ENCODE measurements at places on chromosomes 16 and 17.
A peak's percentile ranks its signal among the peaks of the same experiment; 100 is the strongest.

DNA sequence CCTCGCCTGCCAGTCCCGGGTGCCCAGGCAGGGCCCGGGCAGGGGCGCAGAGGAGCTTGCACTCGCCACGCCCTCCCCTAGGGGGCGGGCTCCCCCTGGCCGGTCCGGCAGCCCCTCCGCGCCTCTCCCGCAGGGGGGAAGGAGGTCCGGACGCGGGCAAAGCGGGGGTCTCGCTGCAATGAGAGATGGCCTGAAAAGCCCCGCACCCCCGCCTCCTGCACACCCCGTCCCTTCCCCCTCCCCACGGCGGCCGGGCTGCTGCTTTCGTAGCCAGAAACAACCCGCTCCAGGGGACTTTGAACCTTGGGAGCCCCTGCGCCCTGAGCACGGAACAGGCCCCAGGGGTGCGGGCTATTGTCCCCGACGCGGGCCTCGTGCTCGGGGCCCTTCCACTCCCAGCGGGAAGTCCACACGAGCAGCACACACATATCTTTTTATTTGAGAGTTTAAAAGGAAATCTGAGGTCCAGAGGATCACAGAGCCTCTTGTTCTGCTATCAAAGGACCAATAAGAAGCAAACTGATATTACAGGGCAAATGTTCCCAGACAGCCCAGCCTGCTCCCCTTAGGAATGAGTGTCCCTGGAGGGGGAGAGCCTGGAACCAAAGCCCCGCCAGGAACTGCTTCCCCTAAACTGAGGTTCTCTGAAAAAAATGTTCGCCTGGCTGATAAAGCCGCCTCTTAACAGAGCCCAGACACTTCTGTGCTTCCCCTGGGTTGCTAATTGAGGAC lies 5.8 kb upstream of the CBX4 start:
- DNase-seq, result peak; percentile 92

DNA sequence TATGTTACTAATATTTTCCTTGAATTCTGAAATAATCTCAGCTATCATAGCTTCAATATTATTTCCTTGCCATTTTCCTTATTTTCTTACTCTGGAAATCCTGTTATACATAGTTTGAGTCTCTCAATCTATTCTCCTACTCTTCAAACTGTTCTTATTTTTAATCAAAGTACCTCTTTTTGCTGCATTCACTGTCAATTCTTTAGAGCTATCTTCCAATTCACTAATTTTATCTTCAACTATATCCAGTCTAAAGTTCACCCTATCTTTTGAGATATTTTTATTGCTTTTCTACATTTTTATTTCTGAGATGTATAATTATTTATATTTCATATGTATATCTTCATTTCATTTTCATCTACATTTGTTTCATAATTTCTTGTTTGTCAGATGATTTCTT lies 7.3 kb upstream of the XYLT2 start:
- DNase-seq, result no peak

DNA sequence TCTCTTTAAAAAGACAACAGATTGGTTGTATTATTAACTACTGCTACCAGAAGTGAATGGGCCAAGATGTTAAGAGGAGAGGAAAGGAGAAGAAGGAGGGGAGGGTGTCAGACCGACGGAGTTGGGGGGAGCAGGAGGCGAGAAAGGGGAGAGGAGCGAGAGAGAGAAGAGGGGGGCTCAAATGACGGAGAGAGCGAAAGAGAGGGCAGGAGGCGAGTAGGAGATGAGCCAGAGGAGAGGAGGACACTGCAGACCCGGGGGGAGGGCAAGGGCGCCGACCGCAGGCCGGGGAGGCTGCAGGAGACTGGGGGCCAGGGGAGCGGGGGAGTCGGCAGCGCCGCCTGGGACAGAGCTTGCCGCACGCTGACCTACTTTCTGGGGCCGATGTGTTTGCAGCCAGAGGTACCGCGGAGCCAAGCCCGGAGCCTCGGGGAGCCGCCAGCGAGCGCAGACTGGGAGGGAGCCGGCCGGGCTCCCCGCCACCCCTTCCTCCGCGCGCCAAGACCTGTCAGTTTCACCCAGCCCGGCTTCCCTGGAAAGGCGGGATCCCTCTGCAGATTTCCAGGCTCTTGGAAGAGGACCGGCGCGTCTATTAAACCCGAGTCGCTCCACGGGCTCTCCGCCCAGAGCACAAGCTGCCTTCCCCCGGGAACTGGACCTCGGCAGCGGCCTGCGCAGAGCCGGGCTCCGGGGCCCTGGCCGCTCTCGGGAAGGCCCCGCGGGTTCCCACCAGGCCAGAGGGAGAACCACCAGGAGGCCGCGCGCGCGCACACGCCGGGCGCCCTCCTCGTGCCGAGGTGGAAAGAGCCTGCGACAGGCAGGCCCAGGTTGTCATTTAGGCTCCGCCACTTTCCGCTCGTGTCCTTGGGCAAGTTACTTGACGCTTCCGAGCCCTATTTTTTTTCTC lies 74.6 kb downstream of the CMC2 start:
- peak; percentile 78 for DNase-seq

DNA sequence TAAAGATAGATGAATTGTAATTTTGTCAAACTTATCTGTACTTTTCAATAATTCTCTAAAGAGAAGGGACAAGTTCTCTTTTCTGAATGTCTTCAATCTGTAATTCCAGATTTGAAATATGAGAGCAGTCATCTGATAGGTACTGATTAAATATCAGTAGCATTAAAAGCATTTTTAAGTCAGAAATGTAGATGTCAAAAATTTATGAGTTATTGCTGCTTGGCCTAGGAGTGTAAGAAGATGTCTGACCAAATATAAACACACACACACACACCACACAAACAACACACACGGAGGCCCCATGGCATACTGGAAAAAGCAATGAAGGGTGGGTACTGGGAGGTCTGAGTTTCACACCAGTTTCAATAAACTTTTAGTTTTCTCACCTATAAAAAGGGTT lies 2.4 kb upstream of the TOB1 start:
- DNase-seq, result no peak

DNA sequence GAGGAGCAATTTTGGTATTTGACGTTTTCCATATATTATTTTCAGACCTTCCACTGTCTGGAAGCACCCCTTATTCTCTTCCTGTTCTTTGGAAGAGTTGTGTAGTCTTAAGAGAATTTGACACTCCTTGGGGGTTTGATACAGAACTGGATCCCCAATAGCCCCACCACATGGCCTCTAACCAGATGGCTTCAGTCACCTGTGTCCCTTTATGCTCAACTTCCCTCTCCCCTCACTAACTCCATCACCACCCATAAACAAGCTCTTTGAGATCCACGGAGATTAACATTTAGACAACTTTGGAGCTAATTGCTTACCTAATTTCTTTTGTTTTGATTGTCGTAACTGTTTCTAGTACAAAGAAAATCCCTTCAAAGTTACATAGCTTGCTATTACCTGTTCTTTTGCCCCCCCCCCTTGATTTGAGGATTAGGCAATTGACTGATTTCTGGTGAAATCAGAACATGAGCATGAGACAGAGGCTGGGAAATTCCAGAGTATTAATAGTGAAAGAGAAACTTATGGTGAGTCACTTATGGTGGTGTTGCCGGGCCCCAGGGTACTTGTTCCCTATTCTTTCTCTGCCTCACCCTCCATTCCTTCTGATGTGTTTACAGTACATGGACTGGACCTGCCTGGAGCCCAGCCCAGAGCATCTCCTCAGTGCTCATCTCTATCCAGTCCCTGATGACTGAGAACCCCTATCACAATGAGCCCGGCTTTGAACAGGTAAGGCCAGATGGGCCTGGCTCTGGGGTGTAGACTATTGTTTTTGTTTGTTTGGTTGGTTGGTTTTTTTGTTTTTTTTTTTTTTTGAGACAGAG lies 7.5 kb downstream of the UBE2Z start:
- no peak for DNase-seq

GRCh38 chr16:57700781-57701551 lies 6.4 kb downstream of the DRC7 start:
- DNase-seq, result peak; percentile 36

DNA sequence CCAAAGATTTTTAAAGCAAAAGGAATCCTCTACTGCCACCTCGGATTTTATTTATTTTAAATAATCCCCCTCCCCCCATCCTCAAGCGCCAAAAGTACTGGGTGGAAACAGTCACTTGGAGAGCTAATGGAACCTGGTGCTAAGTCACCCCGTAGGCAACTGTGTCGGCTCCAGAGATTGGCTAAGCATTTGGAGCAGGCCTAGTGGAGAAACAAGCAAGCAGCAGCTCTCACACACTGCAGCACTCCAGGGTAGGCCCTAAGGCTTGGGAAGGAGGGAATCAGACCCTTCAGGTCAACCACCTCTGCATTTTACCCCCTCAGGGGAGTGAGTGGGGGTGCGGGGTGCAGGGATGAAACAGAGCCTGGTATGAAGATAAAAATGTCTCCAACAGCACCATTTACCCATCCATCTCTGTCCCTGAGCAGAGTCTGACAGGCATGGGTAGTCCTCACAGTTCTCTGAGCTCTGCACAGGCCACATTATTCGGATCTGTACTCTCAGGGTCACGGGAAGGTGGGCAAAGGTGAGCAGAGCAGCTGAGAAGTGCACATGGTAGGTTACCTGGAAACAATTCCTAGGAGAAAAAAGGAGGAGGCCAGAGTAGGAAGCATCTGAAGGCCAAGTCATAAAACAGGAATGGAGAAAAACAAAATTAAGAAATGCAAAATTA lies 27.2 kb upstream of the STAC2 start:
- no peak for DNase-seq

- DNase-seq, result no peak
Measured at GRCh38 chr16:27769561-27770255, 219.8 kb downstream of the KATNIP start.

- DNase-seq, result no peak
Measured at GRCh38 chr17:42305543-42306384, 17.5 kb downstream of the STAT5A start.

DNA sequence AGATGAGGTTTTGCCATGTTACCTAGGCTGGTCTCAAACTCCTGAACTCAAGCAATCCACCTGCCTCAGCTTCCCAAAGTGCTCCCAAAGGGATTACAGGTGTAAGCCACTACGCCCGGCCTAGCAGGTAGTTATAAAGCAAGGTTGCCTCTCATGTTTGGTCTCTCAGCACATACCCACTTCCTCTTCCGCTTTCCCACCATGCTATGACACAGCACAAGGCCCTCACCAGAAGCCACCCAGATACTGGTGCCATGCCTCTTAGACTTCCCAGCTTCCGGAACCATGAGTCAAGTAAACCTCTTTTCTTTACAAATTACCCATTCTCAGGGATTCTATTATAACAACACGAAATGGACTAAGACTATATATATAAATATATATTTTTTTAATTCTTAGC lies 143.6 kb downstream of the COPRS start:
- no peak for DNase-seq

DNA sequence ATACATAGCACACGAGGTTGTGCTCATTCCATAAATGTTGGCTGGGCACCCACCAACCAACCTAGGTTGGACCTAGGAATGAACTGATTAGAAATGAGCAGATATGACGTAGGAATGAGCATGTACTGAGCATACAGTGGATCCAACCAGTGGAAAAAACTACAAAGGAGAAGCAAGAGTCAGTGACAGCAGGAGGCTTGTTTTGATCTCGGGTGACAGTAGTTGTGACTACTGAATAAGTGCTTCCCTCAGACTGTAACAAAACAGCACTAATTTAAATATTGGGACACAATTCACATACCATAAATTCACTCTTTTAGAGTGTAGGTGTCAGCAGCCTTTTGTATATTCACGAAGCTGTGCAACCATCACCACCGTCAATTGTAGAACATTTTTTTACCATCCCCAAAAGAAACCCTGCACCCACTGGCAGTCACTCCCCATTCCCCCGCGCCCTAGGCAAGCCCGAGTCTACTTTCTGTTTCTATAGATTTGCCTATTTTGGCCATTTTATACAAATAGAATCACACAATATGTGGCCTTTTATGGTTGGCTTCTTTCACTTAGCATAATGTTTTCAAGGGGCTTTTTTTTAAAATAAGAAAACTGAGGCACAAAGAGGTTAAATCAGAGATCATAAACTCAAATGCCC lies 7.0 kb downstream of the VAC14 start:
- DNase-seq, result no peak

DNA sequence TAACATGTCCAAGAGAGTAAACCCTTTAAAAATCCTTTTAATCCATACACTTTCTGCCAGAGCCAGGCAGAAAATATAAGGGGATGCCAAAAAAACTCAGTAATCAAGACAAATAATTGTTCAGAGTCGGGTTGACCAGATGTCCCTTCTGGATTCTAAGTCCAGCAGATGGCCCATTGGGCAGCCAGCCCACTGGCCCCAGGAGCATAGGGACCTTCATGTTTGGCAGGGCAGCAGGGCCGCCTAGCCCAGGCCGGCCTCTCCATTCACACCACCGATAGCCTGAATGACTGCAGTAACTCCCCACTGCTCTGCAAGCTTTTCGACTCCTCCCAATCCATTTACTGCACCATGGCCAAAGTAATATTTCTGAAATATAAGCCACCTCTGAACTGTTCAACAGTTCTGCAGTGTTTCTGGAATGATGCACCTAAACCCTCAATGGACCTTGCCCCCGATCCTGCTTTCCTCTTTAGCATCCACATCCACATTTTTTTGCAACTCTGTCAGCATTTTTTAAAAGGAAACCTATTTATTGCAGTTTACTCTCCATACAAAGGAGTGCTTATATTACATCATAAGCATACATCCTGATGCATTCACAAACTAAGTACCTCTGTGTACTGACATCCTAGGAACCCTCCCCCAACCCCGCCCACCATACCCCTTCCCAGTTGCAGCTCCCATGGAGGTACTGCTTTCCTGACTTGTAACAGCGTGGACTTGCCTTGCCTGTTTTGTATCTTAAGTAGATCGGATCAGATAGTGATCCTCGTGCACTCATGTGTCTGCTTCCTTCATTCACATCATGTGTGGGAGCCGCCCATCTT lies 46.4 kb downstream of the LDHD start:
- peak; percentile 70 for DNase-seq
